ENCODE measurements at places on chromosomes 11 and 22. TPM values are rescaled to one million over a fixed set of nuclear protein-coding genes. Genes with fewer than 3 reads are reported as not detected.

DNA sequence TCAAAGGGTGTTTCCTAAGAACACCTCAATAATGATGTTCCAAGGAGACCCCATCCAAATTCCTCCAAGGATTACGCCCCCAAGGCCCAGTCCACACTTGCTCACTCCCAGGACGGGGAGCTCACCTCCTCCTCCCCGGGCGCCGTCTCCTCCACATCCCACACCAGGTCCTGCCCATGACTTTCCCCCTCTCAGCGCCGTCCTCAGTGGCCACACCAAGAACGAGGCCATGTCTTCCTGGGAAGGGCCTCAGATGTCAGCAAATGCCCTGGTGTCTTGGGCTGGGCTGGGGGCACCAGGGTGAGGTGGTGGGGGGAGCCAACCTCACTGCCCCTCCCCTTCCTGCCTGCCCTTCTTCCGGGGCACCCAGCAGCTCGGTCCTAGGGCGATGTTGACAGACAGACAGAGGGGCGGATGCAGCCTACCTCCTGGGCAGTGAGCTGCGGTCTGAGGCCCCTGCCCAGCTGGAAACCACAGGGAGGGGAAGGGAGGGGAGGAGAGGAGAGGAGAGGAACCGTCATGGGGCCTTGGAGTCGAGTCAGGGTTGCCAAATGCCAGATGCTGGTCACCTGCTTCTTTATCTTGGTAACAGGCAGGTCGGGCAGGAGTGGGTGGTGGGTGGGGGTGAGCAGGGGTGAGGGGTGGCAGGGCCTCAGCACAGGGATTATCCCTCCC, at the start of the genes C11orf21 and TSPAN32:
TSS of gene C11orf21 (minus strand) at position 288 of the 675 bp plus-strand sequence. CDS start at position 178, 110 bp downstream.
TSS of gene TSPAN32 (plus strand) at position 383 of the 675 bp plus-strand sequence. CDS start at position 520, 137 bp downstream.
- DNase-seq: no peak

GRCh38 chr11:61491736-61492395, 16.7 kb upstream of the LRRC10B start:
- no peak for DNase-seq

GRCh38 chr11:107609400-107610218, 18.7 kb downstream of the ELMOD1 start:
- DNase-seq: no peak

GRCh38 chr11:62573006-62573591, 592 bp downstream of the EEF1G start:
- no peak for DNase-seq

- DNase-seq: no peak
Measured at GRCh38 chr11:20840341-20840740, 171.0 kb downstream of the NELL1 start.

DNA sequence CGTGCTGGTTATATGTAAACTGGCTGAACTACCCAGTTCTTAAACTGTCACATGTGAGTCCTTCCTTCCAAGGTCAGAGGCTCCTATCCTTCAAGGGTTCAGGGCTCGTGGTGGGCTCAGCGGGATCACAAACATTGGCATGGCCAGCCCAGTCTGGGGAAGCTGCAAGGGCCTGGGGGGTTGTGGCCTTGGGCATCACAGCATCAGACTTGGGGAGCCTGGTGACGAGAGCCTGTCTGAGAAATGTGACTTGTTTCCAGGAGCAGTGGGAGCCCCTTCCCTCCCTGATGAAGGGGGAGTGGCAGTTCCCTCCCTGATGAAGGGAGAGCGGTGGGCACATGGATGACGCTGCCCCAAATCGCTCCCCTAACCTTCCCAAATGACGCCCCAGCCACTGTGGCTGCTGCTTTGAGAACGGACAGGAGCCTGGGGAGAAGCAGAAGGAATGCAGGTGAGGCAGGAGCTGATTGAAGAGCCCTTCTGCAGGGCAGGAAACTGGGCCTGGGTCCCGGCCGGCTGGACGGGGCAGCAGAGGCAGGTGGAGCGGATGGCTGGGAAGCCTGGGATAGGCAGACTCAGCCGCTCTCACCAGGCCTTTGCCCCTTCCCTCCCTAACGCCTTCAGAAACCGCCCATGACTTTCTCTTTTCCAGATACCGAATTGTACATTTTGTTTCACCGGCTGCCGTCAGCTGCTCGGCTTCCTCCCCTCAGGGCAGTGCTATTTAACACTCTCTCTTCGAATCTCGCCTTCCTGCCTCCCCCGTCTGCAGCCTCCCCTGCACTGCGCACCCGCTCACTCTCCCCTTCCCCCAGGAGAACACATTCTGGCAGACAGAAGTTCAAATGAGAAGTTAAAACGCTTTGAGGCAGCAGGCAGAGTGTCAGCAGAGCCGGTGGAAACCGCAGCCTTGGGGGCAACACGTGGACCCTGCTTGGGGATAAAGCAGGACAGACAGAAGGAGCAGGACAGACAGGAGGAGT, 1486.7 kb downstream of the BRD1 start:
- no peak for DNase-seq

Gene SLN
- 0.92 TPM for polyA plus RNA-seq

Gene ART5
- polyA plus RNA-seq: 4.4 TPM

GRCh38 chr11:107957109-107957588, 28.9 kb downstream of the RAB39A start:
- no peak for DNase-seq

GRCh38 chr11:6393989-6394670, 3.9 kb downstream of the SMPD1 start:
- no peak for DNase-seq

DNA sequence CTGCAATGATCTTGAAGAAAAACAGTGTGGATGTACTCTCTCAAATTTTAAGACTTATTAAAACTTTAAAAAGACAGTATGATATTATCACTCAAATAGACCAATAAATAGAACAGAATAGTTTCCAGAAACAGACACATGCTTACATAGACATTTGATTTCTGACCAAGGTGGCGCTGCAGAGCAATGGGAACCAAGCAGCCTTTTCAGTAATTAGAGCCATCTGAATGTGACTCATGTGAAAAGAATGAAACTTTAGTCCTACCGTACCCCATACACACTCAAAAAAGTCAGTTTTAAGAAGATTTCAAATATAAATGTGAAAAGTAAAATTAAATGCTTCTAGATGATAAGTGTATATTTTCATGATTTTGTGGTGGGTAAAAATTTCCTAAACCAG, 74.2 kb upstream of the MS4A8 start:
- no peak for DNase-seq

- DNase-seq: no peak
Measured at GRCh38 chr22:44180706-44181032, at the start of gene PARVG. Gene PARVG, plus strand, starts transcription at chr22:44180925. Its CDS starts 2,405 bp downstream, at chr22:44183330.

DNA sequence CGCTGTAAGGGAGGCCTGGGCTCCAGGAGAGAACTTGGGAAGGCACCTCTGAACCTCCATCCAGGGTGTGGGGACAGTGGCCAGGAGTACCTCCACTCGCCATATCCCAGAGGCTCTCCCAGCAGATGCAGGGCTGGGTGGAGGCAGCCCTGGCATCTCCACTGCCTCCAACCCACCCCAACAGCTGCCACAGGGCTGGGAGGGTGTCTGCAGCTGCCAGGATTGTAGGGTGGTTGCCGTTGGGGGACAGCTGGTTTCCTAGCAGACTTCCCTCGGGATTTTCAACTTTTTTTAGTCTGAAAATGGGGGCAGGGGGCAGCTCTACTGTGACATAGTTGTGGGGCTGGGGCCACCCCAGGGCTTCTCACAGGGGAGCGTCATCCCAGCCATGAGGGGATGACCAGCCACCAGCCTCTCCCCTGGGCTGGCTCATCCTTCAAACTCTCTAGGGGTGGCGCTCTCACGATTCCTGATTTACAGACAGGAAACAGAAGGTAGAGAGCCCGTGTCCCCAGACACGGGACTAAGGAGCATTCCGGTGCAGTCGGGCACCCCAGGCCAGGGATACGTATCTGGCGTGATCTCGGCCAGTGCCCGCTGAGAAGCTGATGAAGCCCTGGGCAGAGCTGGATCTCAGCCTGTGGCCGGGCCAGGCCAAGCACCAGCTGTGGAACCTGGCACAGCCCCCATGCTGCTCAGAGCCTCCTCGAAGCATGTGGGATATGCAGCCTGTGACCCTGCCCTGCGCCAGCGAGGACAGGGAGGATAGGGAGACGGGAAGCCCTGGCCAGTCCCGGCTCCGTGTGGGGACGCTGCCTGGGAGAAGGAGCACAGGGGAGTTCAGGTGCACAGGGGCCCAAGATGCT, 9.9 kb downstream of the PRR5 start:
- DNase-seq: no peak

GRCh38 chr11:2399488-2400068, 972 bp upstream of the TSSC4 start:
- DNase-seq: no peak

GRCh38 chr22:38176170-38176741, 5.4 kb downstream of the PLA2G6 start:
- no peak for DNase-seq

Gene OVCH2
- polyA plus RNA-seq: 7.7 TPM

- no peak for DNase-seq
Measured at GRCh38 chr22:47335958-47336357, 573.5 kb downstream of the TBC1D22A start.

Gene CDC42EP2
- polyA plus RNA-seq: 7.0 TPM

- DNase-seq: no peak
Measured at GRCh38 chr11:131895865-131896264, 525.5 kb downstream of the NTM start.

Gene MAJIN
- polyA plus RNA-seq: 0.53 TPM

Gene PANX2
- 2.3 TPM for polyA plus RNA-seq

GRCh38 chr11:64570341-64570740, 20.7 kb upstream of the SLC22A12 start:
- no peak for DNase-seq

GRCh38 chr11:120108785-120109168, 29.1 kb downstream of the TRIM29 start:
- no peak for DNase-seq

DNA sequence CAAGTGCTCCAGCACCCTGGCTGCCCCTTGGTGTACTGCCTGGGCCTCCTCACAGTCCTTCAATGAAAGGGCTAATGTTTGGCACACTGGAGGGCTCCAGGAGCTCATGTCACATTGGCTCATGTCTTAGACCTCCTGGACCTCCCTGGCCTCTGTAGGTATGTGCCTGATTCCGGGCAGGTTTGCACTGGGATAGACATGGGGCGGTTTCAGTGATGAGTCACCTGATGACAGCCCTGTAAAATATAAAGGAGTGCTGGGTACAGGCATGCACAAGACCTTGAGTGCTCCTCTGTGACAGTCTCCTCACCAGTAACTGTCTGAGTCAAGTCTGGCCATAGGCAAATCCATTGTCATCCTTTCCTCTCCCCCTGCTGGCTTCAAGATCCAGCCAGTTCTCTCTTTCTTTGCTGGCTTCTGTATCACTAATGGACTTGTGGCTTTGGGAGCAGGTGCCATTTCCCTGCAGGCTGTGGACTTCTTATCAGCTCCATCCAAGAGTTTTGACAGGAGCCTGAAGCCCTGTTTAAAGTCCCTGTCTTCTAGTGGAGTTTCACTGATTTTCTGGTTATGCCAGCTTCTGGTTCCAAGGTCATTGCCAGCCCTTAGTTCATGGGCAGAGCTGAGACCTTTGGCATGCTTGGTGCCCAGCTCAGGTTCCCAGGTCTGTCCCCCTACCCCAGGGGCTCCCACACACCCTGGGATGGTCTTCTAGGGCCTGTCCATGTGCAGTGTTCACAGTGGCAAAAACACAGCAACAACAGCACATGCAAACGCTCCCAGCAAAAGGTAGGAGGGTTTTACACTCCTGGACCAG, 22.7 kb upstream of the P2RY2 start:
- DNase-seq: no peak

Gene PTPRCAP
- 0.86 TPM for polyA plus RNA-seq

- DNase-seq: no peak
Measured at GRCh38 chr22:26295563-26296126, 126.4 kb downstream of the SEZ6L start.

DNA sequence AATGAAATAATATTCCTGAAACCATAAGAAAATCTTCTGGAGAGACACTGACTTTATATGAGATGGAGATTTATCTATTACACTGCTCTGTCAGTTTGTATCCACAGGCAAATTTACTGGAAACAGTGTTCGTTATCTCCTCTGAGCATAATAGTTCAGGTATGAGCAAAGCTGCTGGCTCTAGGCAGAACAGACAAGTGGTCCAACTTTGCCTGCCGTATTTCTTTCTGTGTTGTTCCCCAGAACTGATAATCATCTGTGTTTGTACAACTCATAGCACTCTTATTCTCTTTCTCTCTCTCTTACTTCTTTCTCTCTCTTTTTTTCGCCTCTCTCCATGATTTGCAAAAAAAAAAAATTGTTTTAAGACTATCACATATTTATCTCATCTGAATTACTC, 623.8 kb upstream of the CHORDC1 start:
- no peak for DNase-seq

DNA sequence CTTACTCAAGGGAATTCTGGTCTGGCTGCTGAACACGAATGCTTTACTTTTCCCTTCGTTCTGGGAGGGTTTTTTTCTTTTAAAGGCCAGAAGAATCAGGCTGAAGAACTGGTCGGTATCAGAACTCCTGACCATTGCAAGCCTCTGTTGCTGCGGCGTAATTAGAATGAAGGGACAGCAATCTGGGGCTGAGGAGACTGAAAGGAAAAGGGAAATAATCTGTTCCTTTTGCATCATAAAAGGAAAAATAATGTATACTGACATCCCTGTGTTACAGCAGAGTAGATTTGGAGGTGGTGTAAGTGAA, 670 bp downstream of the SC5D start:
- DNase-seq: no peak

DNA sequence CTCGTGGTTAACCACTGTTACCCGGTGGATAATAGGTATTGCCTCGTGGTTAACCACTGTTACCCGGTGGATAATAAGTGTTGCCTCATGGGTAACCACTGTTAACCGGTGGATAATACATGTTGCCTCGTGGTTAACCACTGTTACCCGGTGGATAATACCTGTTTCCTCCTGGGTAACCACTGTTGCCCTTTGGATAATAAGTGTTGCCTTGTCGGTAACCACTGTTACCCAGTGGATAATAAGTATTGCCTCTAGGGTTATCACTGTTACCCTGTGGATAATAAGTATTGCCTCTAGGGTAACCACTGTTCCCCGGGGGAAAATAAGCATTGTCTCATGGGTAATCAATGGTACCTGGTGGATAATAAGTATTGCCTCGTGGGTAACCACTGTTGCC, 15.0 kb upstream of the NXPE4 start:
- no peak for DNase-seq

- no peak for DNase-seq
Measured at GRCh38 chr11:31806186-31806927, 4.8 kb downstream of the PAX6 start.

Gene IL17REL
- polyA plus RNA-seq: 0.07 TPM

Gene KDELR3
- polyA plus RNA-seq: 67.7 TPM

GRCh38 chr11:134470238-134470637, 58.2 kb upstream of the B3GAT1 start:
- DNase-seq: no peak

GRCh38 chr11:71425860-71426259, 22.3 kb downstream of the DHCR7 start:
- DNase-seq: no peak

Gene BTG4
- not detected for polyA plus RNA-seq

Measured in left renal pelvis (tissue), 4 donors.